ENCODE measurements at places on chromosomes 13 and 19.

GRCh38 chr13:42312817-42313431 lies 41.0 kb downstream of the AKAP11 start:
- no peak for DNase-seq

DNA sequence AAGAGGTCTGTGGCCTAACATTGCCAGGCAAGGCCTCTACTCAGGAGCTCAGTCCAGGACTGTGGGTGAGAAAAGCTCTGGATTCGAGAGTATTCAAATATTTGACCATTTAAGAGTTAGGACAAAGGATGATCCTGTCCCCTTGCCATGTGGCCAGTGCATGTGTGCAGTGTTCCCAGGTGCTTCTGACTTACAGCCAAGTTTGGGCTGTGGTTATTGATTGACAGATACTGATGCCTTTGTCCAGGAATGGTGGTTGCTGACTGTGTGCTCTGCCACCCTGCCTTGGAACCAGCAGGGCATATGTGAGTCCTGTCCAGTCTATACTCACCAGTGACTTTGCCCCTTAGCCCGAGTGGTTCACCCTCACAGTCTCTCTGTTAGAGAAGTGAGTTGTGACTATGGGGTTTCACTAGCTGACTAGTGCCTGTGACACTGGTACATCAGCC lies 51.9 kb downstream of the GARRE1 start:
- no peak for DNase-seq

- DNase-seq: no peak
Observed at GRCh38 chr13:103006641-103007426, 59.4 kb downstream of the SLC10A2 start.

DNA sequence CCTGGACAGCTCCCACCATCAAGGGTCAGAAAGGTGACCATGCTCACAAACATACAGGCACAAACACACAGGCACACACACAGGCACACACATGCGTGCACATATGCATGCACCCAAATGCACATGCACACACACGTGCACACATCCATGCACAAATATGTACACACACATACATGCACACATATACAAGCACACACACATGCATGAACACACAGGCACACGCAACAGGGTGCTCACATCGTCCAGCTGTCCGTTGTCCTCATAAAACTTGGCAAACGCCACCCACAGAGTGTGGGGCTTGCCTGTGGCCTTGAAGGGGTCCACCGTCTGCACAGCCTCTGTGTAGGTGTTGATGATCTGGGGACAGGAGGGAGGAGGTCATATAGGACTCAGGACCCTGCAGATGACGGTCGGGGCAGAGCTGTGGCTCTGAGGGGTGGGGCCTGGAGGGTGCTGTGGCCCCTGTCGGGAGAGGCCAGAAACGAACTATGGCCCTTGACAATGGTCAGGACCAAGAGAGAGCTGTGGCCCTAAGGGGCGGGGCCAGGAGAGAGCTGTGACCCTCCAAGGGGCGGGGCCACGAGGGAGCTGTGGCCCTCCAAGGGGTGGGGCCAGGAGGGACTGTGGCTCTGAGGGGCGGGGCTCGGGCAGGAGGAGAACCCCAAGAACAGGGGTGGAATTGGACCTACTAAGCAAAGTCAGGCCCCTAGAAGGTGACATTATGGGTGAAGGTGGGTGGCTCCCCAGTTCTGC lies 6.2 kb downstream of the XAB2 start:
- no peak for DNase-seq

DNA sequence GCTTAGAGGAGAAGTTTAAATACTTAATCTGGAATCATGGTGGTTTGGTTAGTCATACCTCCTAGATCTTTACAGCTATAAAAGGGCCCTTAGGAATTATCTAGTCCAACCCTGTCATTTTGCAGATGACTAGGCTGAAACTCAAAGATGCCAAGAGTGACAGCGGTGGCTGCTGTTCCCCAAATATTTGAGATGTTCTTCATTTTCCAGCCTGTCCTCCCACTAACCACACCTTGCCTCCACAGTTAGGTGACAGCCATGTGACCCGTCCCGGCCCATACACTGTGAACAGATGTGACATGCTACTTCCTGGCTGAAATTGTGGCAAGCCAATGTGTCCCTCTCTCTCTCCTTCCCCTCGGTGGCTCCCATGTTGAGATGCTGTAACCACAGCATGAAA lies 225.5 kb upstream of the IPO5 start:
- DNase-seq: no peak

GRCh38 chr13:89899302-89900103 lies 1448.0 kb upstream of the MIR17HG start:
- no peak for DNase-seq

DNA sequence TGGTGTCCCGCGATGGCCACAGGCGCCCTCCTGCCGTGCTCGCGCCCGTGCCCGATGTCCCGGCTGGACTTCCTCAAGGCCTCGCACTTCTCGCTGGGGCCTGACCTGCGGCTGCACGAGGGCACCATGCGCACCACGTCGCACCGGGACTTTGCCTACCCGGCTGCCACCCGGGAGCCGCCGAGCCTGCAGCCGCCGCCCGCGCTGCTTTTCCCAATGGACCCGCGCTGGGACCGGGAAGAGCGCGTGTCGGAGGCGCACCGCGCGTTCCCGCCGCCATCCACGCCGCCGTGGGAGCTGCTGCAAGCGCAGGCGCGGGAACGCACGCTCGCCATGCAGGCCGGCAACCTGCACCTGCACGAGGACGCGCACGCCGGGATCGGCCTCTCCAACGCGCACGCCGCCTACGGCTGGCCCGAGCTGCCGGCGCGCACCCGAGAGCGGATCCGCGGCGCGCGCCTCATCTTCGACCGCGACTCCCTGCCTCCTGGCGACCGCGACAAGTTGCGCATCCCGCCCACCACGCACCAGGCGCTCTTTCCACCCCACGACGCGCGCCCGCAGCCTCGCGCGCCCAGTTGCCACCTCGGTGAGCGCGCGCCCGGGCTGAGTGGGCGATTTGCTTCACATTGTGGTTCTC lies 12.1 kb upstream of the PEX11G start:
- peak; percentile 21 for DNase-seq

- no peak for DNase-seq
Observed at GRCh38 chr13:99642841-99643240, 141.6 kb downstream of the TM9SF2 start.

GRCh38 chr19:18995804-18996241 lies 37.5 kb downstream of the SUGP2 start:
- DNase-seq: peak; percentile 43
